Stimulated activated effector memory CD8-positive, alpha-beta T cell treated with anti-CD3 and anti-CD28 coated beads, Interleukin-12 subunit alpha, Interleukin-12 subunit beta, amount 100 ng/mL, for 72 hours (primary cell): ENCODE measurements at places on chromosomes 3 and 15.

DNA sequence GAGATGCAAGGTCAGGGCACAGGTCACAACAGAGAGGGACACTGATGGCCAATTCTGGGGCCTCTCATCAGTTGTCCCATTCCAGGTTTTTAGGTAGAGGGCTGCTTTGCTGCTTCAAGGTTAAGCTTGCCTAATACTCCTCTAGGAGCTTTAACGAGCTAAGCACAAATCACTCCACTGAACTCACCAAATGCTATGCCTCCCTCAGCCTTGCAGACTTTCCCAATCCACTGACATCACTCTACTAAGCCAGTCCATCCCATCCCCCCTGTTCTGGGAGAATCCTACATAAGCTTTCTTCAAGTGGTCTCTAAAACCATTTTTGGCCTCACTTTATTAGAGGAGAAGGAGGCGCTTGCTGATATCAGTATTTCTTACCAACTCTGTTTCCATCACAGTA, 24.8 kb upstream of the PDCD6IP start:
- DNase-seq, result no peak

GRCh38 chr3:140950144-140950543, 8.5 kb downstream of the SLC25A36 start:
- no peak for DNase-seq

DNA sequence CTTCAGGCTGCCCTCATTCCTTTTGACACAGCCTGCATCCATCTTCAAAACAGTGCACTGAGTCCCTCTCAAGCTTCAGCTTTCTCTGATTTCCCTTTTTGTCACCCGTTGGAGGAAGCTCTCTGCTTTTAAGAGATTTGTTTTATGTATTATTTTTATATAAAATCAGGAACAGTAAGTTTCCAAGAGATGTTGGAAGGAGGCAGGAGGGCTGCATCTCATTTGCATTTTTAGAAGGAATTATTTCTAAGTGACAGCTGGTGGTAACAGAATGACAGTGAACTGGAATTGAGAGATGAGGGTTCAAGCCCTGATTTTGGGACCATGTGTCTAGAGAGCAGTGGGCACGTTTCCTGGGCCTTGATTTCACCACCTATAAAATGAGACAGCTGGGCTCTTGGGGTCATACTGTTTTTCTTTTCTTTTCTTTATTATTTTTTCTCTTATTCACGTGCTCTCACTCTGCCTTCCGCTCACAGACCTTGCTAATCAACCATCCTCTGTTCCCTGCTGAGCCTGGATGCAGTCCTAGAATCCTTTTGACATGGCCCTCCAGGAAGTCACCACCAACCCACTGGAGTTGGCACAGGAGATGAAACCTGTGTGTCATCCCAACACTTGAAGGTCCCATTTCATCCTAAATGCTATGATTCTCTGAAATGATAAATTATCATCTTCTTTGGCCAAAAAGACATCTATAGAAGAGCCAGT, 148.6 kb downstream of the CACNA2D3 start:
- no peak for DNase-seq

DNA sequence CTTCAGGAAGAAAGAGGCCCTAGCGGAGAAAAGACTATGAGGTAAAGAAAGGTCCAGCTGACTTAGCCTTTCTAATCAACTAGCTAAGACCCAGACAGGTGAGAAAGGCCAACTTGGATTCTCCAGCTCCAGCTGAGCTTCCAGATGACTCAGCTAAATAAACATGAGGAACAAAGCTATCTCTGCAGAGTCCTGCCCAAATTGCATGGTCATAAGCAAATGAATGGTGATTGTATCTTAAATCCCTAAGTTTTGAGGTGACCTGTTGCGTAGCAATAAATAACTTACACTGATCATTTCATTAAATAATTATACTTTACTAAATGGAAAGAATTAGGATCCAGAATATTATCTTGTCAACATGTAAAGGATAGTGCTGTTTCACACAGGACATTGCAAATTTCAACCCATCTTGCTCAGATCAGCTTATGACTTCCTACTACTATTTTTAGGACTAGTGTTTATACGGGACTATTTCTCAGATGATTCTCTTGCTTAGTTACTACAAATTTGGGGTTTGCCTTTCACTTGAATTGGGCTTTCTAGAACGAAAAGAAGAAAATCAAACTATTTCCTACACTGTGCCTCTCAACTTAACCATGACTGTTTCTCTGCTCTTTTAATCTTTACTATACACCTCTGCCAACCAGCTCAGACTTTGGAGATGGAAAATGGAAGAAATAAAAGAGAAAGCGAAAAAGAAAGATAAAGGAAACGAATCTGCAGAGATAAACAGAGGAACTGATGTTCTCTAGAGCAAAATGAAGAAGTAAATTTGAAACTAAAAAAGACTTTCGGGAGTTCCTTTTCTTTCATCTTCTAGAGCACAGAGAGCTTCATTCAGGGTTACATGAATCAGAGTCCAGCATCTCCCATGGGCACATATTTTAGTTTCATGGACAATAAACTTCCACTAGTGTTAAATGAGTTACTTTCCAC, 6.6 kb upstream of the ADGRG7 start:
- DNase-seq, result no peak

GRCh38 chr15:57740048-57740447, 33.5 kb downstream of the POLR2M start:
- DNase-seq, result no peak

GRCh38 chr3:85570819-85571218, 612.0 kb downstream of the CADM2 start:
- DNase-seq, result no peak

DNA sequence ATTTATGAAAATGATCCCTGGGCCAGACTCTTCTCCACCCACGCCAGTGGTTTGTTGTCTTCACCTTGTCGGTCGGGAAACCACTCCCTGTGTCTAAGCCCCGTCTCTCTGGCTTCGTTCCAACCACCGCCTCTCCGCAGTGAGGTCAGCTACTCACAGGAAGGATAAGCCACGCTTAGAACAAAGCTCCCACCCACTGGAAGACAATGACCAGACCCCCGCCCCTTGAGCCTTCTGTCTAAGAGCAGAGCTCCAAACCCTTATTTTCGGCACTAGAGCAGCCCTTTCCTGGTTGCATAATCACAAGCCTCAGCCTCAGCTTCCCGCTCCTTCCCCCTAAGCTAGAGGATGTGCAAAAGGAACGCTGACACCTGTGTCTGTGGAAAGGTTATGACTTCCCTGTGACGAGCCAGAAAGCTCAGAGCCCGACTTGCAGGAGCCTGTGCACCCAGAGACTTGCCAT, 114.9 kb upstream of the MEF2A start:
- DNase-seq, result no peak

GRCh38 chr3:5181469-5182141, 5.9 kb upstream of the EDEM1 start:
- no peak for DNase-seq

GRCh38 chr3:135967867-135968266, 2.3 kb downstream of the PPP2R3A start:
- no peak for DNase-seq

- DNase-seq, result no peak
Observed at GRCh38 chr3:154936196-154936595, 143.9 kb upstream of the MME start.

- no peak for DNase-seq
Observed at GRCh38 chr3:72259755-72260587, 475.0 kb upstream of the PROK2 start.

DNA sequence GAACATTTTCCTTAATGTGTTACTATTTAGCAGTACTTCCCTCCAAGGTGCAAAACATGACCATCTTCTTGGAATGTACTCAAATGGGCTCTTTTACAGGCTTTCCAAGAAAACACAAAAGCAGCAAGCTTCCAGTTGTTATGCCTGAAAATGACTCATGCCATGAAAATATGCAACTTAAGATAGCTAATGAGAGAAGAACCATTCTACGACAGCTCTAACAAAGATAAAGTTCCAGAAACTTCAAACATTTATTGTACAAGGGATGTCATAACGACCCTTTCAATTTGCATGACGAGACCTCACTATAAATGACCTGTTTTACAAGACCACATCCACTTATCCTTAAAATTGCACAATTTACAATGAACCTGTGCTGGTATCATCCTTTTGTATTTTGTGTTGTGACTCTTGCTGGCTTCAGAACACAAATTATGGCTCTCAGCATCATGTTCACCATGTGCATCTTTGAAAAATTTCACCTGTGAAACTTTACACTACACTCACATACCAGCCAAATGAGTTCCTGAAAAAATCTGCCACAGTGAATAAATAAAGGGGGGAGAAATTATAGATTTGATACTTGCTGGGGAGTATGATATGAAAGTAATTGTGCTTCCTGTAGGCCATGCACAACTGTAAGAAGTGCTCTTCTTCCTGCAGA, 433.7 kb downstream of the MAGI1 start:
- DNase-seq, result no peak

- DNase-seq, result no peak
Observed at GRCh38 chr3:31116651-31117050, 222.2 kb upstream of the GADL1 start.

DNA sequence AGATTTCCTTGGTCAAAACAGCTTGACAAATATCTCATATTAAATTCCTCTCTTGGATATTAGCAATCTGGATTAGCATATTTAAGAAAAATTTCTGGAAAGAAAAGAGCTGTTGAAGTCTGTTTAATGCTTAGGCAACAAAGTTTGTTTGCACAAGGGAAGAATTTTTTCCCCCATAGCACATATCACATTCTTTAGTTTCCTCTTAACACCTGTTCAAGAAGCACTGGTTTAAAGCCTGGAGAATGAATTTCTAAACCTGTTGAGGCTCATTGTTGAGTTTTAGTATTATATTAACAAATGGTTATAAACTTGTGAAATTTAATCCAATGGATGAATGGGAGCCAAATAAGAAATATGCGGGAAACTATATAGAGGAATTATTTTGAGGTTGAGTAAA, 41.5 kb downstream of the NLGN1 start:
- DNase-seq, result no peak

GRCh38 chr3:129585949-129586657, 20.4 kb downstream of the PLXND1 start:
- no peak for DNase-seq

- DNase-seq, result no peak
Observed at GRCh38 chr3:149274220-149274619, 52.6 kb upstream of the CP start.

DNA sequence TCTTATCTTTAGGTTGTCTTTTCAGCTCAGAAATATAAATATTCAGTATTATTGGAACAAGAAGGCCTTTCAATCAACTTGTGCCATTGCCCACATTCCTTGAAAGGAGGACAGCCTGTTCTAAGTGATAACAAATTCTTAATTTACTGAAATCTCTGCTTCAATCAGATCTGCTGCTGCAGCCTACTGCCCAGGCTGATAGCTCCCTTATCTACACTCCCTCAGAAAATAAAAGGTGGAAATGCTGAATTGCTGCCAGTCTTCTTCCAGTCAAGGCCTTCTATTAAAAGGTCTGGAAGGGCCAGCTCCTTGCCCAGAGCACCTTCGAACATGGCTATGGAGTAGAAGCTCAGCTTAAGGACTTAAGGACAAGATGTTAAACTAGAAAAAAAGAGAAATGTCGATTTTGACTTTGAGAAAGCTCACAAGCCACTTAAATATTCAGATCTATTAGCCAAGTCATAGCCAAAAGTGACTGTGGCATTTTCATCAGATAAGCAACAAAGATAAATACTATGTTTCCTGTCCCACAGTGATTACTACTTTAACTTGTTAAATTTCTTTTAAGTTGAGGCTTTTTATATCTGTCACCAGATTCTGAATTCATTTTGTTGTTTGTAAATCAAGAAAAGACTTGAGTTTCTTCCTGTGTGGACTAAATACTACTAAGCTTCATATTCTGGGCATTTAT, 480.5 kb upstream of the CBLB start:
- no peak for DNase-seq

- no peak for DNase-seq
Observed at GRCh38 chr15:84741121-84741520, 7.3 kb upstream of the ZNF592 start.

DNA sequence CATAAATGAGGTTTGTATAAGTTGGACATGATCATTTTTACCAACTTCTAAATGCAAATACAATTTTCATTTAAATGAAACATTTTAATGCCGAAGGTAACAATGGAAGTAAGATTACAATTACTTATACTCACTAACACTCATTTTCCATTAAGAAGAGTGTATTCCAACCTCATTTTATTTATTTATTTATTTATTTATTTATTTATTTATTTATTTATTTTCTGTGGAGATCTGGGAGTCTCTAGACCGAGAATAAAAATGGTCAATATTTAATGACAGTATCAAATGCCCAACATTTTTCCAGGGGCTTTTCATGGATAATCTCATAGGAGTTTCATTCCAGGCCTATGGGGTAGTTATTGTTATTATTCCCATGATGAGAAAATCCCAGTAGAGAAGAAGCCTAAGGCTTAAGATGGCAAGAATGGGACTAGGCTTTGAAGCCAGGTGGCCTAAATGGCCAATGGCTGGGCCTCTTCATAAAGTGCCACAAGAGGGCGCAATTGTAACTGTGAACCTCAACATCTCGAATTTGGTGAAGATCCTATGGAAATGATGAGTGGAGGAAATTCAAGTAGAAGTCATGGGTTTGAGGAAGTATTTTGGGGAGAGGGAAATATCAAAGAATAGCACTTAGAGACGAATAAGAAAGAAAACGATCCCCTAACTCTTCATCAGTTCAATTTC, 21.3 kb downstream of the VGLL3 start:
- no peak for DNase-seq

GRCh38 chr3:58296269-58296668, 9.8 kb upstream of the RPP14 start:
- DNase-seq, result no peak
